Activated naive CD4-positive, alpha-beta T cell treated with Interleukin-2 at 50 U/mL for 16 hours (primary cell): ENCODE measurements at places on chromosomes 1 and 21.

DNA sequence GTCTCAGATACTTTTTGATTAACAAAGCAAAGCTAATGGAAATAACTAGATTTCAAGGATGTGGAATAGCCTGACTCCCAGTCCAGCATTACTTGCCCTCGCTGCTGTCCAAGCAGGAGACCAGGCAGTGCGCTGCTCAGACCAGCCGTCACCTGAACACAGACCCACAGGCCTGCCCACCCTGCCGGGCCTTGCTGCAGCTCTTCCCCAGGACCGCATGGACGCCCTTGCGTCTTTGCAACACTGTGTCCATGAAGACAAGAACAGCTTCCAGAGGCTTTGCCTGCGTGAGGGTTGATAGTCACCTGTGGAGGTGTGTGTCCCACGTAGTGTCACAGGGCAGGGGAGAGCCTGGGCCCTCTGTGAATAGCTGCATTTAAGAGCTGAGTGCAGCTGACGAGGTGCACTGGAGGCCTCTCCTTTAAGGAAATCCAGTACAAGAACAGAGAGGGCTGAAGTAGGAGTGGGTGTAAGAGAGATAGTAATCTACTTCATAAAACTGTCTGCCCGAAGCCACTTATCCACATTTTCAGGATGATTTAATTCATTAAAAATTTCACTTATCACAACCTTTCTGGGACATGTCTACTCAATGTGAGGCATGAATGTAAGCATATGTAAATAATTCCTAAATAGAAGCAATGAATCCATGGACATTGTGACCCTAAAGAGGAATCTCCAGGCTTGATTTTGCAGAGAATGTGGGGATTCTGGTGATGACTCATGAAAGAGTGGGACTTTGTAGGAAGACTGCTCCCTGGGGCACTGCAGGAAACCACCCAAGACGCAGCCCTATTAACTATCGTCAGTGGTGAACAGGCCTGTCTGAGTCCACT lies 176.2 kb upstream of the RAB4A start:
- DNase-seq: no peak

DNA sequence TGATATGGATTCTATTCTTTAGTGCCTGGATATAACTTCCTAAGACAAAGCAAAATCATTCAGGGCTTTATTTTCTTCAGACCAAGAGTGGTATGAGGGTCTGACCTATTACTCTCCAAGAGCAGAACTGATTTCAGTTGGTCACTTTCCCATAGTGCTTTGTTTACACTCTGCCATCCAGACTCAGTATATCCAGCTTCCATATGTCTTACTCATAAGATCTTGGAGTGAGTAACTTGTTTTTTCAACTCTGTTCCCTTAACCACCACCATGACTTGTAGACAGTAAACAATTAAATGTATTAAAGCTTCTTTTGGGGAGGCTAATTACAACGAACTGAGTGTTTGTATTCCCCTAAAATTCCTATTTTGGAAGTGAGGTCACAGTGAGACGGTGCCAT lies 83.4 kb downstream of the USP24 start:
- no peak for DNase-seq

GRCh38 chr1:231507476-231508355 lies 20.8 kb upstream of the TSNAX start:
- DNase-seq: no peak

GRCh38 chr1:156394082-156394481 lies 25.1 kb downstream of the RHBG start:
- DNase-seq: no peak

DNA sequence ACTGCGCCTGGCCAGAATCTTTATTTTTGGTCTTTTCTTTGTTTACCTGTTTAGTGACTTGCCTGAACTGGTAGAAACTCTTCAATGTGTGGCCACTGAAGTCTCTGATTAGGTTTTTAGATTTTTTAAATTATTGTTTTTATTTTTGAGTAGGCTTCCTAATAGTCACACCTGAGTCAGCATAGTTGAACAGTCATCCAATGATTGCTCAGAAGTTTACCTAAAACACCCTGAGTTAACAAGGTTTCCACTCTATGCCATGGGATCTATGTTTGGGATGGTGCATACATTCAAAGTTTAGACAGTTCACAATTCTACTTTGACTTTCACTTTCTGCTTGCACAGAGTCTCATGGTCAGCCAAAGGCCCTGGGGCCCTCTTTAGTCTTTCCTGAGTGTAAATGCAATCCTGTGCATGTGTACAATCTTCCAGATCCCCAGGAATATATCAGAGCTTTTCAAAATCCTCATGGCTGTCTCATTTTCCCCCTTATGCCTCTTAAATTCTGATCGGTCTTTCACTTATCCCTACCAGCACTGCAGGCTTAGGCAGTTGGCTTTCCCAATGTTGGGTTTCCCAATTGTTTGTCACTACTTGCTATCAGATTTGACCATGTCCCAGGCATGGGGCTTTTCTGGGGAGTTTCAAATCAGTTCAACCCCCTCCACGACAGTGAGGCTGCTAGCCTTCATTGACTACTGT lies 114.4 kb upstream of the RAB3GAP2 start:
- DNase-seq: no peak

GRCh38 chr1:8283058-8283884 lies 34.6 kb upstream of the SLC45A1 start:
- peak; percentile 12 for DNase-seq

- no peak for DNase-seq
Observed at GRCh38 chr1:32808580-32808979, 8.6 kb downstream of the YARS1 start.

GRCh38 chr1:109425391-109426280 lies 612 bp downstream of the PSMA5 start:
- peak; percentile 71 for DNase-seq
